ENCODE measurements at places on chromosomes 5 and 9.

DNA sequence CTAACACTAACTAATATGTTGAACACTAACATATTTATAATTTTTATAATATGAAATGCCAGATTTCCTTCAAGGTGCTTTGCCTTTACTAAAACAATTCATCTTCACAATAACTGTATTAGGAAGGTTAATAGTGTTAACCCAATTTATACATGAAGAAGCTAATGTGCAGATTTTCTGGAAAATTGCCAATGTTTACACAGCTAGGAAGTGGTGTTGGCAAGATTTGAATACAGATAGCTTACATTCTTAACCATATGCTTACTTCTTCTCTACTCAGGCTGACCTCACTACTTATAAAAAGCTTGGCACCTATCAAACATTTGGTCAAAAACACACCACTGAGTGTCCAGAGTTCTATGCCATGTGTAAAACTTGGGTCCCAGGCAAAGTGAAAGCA is 445.4 kb upstream of the ITGA1 start:
- no peak for DNase-seq

DNA sequence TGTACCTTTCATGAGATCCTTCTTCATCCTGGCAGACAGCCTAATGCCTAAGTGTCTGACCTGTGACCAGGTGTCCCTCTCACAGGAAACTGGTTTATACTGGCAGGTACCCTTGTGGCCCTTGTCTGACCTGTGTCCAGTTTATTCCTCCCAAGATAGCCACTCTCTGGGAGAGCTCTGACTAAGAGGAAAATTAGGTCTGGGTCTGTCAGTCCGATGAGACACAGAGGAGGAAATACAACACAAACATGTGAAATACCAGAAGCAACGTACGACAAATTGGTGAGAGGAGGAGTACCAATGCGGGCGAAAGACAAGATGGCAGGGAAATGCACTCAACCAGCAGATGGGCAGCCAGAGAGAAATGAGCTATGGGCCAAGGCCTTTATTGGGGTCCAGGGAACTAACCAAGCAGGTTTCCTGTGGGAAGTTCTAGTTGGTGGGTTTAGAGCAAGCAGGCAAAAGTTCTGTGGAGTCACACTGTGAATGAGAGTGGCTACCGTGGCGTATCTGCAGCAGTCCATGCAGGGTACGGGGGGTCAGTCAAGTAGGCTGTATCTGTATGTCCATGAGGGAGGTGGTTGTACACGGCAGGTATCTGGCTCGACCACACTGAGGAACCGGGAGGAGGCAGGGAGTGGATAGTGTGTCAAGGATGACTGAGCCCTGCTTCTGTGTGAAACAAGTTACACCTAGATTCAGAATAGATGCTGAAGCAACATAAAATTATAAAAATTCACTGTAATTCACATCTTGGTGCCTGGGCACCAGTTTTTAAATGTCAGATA is 109.0 kb downstream of the MLLT3 start:
- no peak for DNase-seq

DNA sequence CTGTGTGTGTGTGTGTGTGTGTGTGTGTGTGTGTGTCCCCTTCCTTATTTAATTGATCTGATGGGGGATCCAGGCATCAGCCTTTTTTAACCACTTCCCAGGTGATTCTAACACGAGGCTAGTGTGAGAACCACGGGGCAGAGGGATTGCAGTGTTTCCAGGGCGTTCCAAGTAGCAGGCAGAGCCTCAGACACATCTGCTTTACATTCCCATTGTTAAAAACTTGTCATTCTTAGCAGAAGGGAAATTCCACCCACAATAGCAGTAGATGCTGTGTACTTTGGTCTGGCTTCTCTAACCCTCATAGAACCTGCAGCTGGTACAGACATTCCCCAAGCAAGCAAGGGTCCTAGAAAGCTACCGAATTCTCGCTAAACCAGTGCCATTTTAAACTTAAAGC is 81.9 kb upstream of the SLC30A5 start:
- DNase-seq = no peak

DNA sequence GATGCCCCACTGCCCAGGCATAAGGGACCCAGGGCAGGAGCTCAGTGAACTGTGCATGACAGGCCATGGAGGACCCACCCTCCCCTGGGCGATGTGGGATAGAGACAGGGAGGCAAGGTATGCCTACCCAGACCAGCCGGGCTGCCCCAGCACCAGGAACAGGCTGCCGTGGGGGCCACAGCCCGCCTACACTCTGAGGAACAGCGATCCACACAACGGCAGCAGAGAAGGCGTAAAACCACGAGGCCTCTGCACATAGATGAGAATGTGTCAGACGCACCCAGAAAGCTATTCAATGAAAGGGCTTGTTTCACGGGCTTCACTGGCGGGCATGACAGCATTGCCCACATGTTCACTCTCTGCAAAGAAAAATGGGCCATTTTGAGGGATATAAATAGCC is 49.5 kb downstream of the SEMA4D start:
- DNase-seq = peak; percentile 65

- DNase-seq = no peak
Observed at GRCh38 chr5:79547429-79547822, 33.5 kb upstream of the HOMER1 start.

Data from stimulated activated naive CD8-positive, alpha-beta T cell treated with anti-CD3 and anti-CD28 coated beads, Interleukin-15, amount 100 ng/mL, for 72 hours (primary cell).